NCI-H1105 (cell line): ENCODE measurements at places on chromosomes 3 and 15.

DNA sequence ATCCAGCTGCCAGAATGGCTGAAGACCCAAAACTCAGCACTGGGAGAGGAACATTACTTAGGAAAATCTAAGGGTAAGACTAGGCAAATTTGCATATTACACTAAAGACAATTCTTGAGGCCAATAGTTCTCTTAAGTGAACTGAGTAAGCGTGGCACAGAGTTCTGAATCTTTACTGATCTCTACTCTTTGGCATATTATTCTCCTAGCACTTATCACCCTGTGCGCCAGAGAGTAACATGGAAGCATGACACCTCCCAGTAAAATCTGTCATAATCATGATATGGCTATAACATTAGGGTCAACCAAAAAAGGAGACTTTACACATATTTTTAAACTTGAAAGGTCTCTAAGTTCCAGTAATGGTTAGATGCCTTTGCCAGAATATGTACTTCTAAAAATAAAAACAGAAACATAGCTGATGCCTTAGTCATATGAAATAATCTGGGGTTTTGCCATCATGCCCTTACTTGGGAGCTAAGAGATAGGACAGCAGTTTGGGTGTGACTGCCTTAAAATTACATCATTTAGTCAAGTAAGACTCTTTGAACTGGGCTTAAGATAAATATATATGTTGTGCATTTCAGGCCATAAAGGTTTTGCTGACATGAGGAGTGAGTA, 290.5 kb downstream of the PLCL2 start:
- no peak for DNase-seq

GRCh38 chr3:103393395-103394186, 958.8 kb downstream of the ZPLD1 start:
- DNase-seq = no peak

DNA sequence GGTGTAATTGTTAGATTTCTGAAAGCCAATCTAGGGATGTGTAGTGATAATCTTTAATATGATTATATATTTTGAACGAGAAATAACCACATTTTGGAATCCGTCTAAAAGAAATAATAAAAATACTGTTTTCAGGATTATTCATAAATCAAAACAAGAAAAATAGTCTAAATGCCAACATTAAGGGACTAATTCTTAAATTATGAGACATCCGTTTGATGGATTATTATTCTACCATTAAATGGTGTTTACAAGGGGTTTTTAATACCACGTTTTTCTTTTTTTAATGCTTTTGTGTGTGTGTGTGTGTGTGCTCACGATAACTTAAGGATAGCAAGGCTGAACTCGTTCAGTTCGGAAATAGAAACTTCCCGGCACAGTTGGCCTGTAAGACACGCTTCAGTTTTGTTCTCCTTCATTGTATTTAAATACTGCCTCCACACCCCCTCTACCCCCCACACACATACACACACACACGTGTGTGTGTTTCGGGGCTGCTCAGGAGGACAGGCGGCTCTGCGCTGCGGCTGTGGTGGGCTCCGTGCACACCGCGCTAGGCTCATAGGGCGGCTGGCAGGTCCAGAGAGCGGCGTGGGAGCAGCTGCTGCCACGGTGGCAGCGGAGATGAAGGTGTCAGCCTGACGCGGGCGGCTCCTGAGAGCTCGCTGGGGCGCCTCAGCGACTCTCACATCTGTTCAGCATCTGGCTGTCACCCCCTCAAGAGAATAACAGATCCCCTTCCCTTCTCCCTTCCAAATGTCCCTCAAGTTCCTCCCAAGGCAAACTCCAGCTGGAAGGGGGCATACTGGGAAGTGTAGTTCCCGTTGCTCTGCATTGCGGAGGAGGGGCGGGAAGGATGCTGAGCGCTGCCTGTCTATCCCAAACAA, 23.0 kb upstream of the ANP32A start:
- DNase-seq = no peak

GRCh38 chr3:171284308-171285075, 175.7 kb downstream of the TNIK start:
- DNase-seq = no peak

GRCh38 chr15:75468913-75469598, 17.6 kb upstream of the SIN3A start:
- DNase-seq = no peak

DNA sequence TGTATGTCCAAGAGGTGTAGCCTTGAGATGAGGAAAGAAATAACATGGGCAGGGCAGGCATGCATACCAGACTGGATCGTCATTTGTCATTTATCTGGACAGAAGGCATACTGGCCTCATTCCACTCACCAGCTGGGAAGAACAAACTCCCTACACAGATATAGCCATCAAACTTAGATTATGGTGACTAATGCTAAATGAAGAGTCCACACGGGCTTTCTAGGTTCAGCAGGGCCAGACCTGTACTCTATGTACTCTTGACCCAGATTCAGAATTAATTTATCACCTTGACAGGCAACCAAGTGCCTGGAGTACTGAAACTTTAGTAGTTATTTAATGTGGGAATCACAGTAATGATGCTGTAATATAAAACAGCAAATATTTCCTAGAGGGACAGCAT, 164.3 kb upstream of the IL12A start:
- DNase-seq = no peak

DNA sequence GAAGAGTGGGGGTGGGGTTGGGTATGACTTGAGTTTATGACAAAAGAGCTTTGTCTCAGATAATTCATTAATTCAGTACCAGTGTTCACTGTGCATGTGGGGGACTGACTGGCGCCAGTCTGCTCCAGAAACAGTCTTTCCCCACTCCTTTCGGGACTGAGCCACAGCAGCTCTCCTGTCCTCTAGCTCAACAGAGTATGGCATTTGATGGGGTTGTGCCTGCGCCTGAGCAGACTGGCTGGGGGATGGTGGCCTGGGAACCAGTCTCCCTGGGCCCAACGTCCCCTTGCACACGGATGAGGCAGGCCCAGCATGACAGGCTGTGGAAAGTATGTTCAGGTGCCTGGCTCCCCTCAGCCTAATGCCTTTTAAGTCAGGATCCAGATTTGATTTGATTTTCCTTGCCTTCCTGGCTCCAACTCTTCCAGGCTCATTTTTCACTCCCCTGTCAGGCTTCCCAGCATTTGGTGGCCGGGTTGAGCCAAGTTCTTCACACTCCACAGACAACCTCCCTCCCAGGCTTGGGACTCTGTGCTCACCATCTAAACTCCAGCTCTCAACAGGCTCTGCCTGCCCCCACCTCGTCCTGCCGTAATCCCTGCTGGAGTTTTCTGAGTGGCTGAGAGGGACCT, 105.0 kb downstream of the MYLK start:
- DNase-seq = no peak

DNA sequence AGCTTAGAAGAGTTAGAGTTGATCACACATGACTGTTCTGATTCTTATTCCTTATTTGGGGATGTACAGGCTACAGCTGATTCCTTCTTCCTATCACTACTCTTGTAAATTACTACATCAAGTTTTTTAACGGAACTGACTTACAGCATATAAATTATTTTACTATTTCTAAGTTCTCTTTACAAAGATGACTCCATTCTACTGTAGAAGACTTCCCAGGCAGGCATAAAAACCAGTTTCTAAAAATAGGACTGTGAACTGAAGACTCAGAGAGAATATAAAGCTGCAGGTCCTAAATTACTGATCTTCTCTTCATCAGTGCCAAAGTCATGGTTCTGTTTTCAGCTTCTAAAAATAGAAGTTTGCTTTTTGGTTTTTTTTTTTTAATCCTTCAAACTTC, 38.9 kb downstream of the ANO10 start:
- no peak for DNase-seq

GRCh38 chr15:49421991-49422390, 1.1 kb upstream of the FGF7 start:
- DNase-seq = peak; percentile 13

- DNase-seq = no peak
Observed at GRCh38 chr15:95267481-95267880, 1036.1 kb downstream of the MCTP2 start.

- no peak for DNase-seq
Observed at GRCh38 chr3:80007522-80007921, 239.7 kb upstream of the ROBO1 start.

GRCh38 chr3:13771496-13771895, 108.4 kb downstream of the WNT7A start:
- no peak for DNase-seq

DNA sequence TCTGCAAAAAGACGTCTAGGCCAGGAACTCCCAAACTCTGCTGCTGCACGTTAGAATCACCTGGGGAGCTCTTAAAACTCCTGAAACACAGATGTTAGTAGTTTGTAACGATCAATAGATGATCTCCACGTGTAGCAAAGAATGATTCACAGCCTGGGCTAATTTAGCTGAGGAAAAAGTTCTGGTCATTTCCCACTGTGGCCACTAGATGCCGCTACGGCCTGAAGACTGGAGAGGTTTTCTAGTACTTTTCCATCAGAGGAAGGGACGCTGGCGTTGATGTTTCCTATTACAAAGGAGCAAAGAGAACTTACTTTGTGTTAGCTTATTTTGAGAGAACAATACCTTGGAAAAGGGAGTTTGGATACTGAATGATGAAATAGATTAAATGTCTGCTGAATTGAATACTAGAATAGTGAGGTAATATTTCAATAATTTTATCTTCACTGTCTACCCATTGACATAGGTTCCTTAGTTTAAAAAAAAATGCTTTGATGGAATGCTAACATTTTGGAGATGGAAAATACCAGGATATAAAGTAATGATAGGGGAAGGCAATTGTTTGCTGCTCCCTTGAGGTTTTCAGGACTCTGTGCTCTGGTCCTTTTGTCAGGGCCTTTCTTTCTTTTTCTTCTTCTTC, 159.1 kb downstream of the P3H2 start:
- peak; percentile 74 for DNase-seq

- DNase-seq = no peak
Observed at GRCh38 chr3:12194669-12195161, 36.0 kb upstream of the TIMP4 start.

- no peak for DNase-seq
Observed at GRCh38 chr3:171427771-171428320, 32.4 kb downstream of the TNIK start.

DNA sequence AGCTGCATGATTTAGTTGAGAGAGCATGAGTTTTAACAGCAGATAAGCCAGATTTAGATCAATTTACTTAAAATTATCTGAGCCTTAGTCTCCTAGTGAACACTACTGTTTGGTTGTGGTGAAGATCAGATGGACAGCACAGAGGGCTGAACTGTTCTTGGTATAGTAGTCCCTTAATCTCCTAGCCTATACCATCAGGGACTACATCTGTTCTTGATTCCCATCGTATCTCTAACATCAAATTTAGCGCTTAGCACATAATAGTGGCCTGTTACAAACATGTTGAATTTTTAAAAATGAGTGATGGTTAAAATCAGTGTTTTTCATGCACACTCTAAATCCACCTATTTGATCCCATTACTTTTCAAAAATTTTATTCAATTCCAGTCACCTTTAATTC, 507.7 kb downstream of the GRM7 start:
- no peak for DNase-seq

DNA sequence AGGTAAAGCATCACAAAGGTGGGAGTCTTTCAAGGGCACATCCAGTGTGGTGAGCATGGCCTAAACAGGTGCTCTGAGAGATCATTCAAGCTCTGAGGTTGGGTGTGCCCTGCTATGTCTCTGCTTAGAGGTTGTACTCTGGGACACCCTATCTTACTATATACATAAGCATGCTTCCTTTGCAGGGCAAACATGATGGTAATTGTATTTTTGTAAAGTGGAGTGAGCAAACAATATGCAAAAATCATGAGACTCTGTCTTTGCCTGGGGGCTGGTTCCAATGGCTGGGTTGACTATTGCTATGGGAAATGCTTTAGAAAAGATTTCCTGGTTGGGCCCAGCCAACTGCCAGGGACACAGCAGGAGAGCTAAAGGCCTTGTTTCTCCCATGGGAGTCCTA, 315.1 kb upstream of the TLE3 start:
- DNase-seq = no peak

GRCh38 chr3:34284959-34285826, 486.8 kb downstream of the PDCD6IP start:
- DNase-seq = no peak

GRCh38 chr3:188205992-188206416, 52.0 kb downstream of the LPP start:
- no peak for DNase-seq

DNA sequence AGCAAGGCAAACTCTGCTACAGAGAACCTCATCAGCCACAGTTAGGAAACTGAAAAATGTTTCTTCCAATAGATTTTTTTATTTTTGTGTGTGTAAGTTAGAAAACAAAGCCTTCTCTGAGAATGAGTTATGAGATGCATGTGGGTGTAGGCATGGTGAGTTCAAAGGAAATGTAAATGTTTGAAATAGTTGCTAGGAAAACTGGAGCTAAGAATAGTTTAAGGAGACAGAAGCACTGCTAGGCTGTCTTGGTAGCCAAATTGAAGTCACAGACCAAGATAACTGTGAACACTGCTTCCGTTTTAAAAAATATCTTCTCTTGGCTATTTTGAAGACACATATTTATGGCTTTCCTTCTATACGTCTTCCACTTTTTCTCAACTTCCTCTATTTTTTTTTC, 1501.2 kb upstream of the CADM2 start:
- no peak for DNase-seq

- no peak for DNase-seq
Observed at GRCh38 chr3:21142949-21143348, 608.1 kb downstream of the ZNF385D start.

GRCh38 chr3:190877925-190878324, 15.4 kb upstream of the GMNC start:
- no peak for DNase-seq

GRCh38 chr15:26731965-26732364, 40.9 kb downstream of the GABRB3 start:
- DNase-seq = no peak

GRCh38 chr3:64909757-64910467, 222.1 kb upstream of the ADAMTS9 start:
- no peak for DNase-seq

- no peak for DNase-seq
Observed at GRCh38 chr3:107740992-107741896, 218.5 kb downstream of the BBX start.

- no peak for DNase-seq
Observed at GRCh38 chr3:5054098-5054497, 68.0 kb upstream of the ARL8B start.

DNA sequence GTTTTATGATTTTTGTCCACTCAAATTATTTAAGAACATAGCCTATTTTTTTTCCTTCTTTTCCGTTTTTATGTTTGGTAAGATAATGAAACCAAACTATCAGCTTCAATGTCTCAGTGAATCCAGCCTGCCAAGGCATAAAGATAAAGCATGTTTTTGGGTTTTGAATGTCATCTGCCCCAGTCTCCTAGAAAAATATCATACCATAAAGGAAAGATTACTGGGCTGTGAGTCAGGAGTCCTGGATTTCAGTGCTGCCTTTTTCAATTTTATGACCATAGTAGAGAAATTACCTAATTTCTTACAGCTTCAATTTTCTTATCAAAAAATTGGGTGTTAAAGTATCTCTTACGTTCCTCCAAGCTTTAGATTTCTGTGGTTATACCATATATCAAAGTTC, 87.5 kb downstream of the GAP43 start:
- no peak for DNase-seq
